ENCODE measurements at places on chromosomes 2 and 18.

GRCh38 chr2:240727913-240728312, 36.2 kb downstream of the AQP12A start:
- no peak for DNase-seq

DNA sequence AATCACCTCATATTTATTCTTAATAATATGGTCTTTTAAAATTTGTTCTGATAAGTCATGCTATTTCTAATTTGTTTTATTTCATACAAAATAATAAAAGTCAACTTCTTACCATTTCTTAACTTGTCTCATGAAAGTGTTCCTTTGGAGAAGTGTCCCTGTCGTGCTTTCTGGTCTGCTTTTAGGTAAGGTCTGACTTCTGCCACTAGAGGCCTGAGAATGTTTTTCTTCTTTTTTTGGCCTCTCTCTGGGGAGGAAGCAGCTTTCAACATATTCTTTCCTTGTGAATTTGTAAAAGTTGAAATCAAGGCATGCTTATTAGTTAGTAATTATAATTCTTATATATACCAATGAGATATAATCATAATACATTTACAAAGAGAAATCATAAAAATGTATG, 39.4 kb downstream of the MAP2 start:
- no peak for DNase-seq

- no peak for DNase-seq
These were observed 137.8 kb downstream of the PID1 start for GRCh38 chr2:229133155-229133772.

DNA sequence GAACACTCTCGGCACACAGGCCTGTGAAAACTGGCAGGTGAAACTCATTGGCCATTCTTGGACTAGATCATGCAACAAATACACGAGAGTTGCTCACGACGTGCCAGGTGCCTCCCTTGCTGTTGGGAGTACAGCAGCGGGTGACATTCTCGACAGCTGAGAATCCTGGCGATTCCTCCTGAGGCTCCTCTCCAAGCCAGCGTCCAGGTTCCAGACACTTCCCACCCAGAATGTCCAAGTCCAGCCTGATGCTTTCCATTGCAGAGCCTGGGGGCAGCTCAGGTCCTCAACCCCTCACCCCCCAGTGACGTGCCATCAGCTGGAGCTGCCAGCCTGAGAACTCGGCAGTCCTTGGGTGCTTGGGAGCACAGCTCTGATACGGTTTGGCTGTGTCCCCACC, 124.2 kb downstream of the PXDN start:
- no peak for DNase-seq

- DNase-seq = no peak
These were observed 250.3 kb downstream of the SLC4A3 start for GRCh38 chr2:219877728-219878127.

DNA sequence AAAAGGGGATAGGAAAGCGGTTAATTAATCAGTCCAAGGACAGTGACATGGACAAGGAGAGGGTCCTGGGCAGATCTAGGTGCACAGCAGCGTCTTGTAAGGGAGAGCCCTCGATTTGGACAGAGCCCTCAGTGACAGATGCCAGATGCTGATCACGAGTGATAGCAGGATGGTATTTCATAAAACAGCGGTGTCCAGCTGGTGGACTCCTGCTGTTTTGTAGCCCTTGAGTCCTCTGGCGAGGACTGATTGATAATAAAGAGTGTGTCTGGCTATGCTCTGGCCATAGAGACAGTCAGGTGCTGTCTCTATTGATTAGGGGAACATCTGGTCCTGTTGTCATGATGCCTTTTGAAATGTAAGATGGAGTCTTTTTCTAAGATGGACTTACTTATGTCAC, 180.7 kb downstream of the NCK2 start:
- no peak for DNase-seq

DNA sequence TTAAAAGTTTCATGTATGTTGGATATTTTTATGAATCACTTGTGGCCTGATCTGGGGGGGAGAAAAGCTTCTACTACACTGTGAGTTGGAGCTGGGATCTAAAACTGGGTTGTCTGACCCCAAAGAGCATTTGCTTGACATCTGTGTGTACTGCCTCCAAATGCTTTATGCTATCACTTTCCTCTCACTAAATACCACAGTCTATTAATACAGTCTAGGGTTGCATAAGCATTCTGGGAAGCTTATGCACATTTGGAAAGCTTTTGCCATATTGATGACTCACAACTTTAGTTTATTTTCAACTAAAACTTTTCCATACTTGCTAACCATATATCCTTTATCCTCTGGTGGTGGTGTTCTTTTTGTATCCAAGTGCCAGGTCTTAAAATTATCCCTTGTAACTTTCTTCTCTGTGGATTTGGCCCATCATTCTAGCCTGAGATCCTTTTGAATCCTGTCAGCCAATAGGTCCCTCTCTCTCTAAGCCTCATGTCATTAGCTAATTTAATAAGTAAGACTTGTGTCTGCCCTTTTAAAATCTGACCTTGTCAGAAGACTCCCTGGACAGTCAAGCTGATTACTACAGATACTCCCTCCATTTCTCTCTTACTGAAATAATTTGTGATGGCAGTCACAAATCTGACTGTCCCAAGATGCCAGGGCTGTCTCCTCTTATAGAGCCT, 72.7 kb downstream of the NXPH2 start:
- DNase-seq = no peak

- no peak for DNase-seq
These were observed 3.4 kb upstream of the PAX8 start for GRCh38 chr2:113281910-113282746.

- DNase-seq = no peak
These were observed 193.2 kb upstream of the TPO start for GRCh38 chr2:1219901-1220573.

DNA sequence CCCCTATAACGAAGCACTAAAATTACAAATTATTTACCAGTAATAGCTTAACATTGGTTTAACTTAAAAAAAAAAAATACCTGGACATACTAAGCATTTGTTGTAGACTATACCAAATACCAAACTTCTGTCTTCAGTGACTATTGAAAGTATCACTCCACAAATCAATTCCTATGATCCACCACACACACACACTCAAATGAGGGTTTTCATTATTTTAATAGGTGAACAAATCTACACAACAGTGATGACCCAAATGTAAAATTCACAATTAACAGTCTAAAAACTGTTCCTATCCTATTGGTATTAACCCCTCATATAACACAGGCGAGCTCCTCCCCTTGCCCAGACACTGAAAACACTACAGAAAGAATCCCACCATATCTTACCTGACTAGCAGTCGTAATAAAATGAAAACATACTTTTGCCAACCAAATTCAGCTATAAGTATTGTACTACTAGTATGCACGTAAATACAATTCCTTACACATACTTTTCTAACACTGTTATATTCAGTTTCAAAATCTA, 2.5 kb downstream of the SP3 start:
- DNase-seq = no peak

DNA sequence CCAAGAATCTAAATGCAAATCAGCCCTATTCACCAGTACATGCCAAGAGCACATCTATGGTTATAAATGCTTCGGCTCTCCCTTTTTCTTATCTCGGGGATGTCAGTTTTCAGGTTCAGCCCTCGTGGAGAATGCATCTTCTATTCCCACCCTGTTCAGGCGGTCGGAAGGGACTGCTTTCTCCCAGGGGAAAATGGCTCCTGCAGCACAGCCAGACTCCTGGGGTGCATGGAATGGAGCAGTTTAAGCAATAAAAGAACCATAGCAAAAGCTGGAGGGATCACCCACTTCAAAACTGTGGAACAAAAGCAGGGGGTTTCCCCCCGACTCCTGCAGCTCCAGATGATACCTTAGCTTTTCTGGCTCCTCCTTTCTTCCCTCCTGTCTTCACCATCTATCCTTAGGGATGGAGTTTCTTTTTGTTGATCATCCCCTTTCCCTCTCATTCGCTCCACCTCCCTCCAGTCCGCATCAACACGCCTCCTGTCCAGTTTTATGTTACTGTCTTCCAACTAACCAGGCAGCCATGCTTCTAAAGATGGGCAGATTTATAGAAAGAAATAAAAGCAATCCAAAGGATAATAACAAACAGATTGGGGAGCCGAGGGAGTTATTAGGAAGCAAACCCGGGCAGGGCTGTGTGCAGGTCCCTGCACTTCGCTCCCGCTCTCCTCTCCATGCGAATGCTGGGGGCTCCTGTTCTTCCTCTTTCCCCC, 356.2 kb upstream of the SMIM21 start:
- DNase-seq = no peak

- DNase-seq = no peak
These were observed 111.1 kb downstream of the MSH2 start for GRCh38 chr2:47513981-47514520.

GRCh38 chr2:132730611-132731010, 60.6 kb upstream of the LYPD1 start:
- no peak for DNase-seq

DNA sequence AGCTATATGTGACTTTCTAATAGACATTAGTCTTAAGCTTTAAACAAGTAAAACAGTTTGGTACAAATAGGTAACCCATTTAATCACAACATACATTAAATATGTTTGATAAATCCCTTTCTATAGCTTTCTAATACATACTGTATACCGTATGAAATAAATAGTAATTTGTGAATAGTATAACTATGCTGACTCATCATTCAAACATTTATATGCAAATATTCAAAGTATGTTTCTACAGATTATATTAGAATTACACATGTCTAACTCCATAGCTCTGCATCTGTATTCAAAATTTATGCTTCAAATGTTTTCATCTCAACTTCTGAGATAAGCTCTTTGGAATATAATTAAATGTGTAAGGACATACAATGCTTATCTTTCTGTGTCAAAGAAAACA, 142.7 kb upstream of the ZNF804A start:
- no peak for DNase-seq

- DNase-seq = no peak
These were observed 179.3 kb upstream of the LHCGR start for GRCh38 chr2:48934807-48935206.

- DNase-seq = no peak
These were observed 86.6 kb upstream of the CAVIN2 start for GRCh38 chr2:191933307-191934105.

DNA sequence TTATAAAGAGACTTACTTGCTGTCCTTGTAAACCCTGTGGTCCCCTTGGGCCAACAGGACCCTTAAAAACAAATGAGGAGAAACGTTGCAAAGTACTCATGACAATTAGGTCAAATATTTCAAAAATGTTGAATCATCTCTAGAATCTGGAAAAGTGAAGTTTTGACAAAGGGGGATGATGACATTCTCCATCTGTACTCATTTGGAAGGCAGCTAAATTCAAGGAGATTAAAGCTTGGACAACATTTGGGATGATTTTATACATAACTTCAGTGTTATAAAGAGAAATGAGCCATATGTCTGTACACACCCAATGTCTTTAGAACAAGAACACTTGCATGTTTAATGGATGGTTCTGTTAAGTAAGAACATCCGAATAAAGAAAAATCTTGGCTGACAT, 92.9 kb downstream of the COL5A2 start:
- no peak for DNase-seq

DNA sequence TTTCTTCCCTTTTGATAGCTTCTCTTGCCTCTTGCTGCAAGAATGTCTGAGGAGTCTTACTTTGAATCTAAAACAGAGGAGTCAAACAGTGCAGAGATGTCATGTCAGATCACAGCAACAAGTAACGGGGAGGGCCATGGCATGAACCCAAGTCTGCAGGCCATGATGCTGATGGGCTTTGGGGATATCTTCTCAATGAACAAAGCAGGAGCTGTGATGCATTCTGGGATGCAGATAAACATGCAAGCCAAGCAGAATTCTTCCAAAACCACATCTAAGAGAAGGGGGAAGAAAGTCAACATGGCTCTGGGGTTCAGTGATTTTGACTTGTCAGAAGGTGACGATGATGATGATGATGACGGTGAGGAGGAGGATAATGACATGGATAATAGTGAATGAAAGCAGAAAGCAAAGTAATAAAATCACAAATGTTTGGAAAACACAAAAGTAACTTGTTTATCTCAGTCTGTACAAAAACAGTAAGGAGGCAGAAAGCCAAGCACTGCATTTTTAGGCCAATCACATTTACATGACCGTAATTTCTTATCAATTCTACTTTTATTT, 133.5 kb upstream of the CDCA7 start:
- DNase-seq = no peak

Measured in stimulated activated CD4-positive, alpha-beta T cell treated with anti-CD3 and anti-CD28 coated beads, TNF-alpha, amount 100 ng/mL, for 24 hours (primary cell).